ENCODE measurements at places on chromosomes 7 and 10.

- DNase-seq = no peak
These were observed 26.1 kb downstream of the PRLHR start for GRCh38 chr10:118569241-118569881.

DNA sequence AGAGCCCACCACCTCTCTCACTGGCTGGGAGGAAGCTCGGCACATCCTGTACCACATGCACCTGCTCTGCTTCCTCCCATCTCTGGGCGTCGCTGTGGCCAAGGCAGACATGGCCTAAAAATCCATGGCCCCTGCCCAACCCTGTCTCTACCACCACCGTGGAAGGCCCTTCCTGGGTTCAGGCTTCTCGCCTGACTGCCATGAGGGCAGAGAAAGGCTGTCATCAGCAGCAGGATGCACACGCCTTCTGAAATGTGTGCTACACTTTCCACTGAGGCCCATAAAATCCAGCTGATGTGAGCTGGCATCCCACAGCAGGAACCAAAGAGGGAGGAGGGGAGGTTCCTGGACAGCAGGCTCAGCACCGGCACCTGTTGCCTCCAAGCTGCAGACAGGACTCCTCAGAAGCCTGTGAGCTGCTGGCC is 93.4 kb downstream of the PTPRN2 start:
- no peak for DNase-seq

- DNase-seq = no peak
These were observed 139.5 kb downstream of the BMPER start for GRCh38 chr7:34044734-34045353.

DNA sequence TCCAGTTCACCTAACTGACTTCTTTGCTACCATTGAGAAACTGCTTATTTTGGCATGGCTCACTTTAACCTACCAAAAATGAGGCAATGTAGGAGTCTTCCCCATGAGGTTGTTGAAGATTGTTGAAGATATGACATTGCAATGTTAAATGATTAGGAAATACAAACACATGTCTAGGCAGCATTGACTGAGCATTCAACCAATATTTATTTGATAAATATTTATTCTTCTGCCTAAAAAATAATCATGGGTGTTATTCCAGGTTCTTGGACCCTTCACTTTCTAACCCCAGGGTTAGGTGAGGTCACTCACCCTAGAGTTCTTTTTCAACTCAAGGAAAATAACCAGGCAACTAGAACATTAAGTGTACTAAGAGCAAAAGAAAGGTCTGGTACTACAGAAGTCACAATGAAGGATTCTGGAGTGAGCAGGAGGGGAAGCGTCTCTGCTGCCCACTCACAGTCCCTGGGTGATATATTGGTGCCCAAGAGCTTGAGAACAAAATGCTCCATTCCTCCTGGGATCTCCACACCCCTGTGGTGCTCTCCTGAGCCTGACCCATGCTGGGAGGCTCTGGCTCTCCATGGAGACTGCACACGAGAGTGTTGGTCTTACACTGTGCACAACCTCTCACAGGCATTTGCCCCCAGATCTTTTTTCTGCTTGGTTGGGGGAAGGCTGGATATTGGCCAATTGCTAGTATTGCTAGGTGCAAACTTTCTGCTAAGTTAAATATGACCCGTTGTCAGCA is 123.4 kb downstream of the SPAG6 start:
- no peak for DNase-seq

Data from pons (tissue), 1 donor.